ENCODE measurements at places on chromosomes 7 and 10. TPM values are rescaled to one million over a fixed set of nuclear protein-coding genes. Genes with fewer than 3 reads are reported as not detected.

ANKRD7 gene
- total RNA-seq: 0.64 TPM

CADPS2 gene
- 17.2 TPM for total RNA-seq

DNA sequence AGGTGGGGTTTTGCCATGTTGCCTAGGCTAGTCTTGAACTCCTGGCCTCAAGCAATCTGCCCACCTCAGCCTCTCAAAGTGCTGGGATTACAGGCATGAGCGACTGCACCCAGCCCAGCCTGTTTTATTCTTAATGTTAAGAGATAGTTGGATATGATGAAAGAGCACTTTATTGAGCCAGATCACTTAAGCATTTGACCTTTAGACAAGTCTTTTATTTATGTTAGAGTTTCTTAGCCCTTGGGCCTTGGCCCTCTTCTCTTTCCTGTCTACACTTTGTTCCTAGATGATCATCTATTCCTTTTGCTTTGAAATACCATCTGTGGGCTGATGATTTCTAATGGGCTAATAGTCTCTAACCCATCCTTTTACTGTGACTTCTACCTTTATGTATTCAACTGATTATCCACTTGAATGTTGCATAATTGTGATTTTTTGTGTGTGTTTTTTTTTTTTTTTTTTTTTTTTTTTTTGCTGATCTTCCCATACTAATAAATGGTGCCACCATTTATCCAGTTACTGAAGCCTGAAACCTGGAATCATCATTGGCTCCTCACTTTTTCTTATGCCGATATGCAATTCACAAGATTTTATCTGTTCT, 34.8 kb downstream of the BTRC start:
- peak; percentile 14 for DNase-seq

GRCh38 chr7:47330026-47330425, 251.9 kb downstream of the TNS3 start:
- DNase-seq: no peak

DNA sequence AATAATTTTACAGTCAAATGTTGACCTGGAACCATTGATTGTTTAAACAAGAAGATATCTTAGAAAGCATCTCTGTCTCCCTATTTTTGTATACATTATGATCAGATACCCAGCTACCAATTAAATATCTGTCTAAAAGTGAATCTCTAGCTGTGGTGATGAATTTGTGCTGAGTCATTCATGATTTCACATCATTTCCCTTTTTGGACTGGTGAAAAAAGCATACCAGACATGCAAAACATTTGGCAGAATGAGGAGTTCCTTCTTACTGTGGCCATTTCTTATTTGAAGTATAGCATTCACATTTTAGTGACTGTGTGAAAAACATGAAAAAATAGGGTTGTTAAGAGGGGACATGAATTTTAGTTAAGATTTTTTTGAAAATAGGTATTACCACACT, 98.0 kb upstream of the GATA3 start:
- peak; percentile 37 for DNase-seq

DNA sequence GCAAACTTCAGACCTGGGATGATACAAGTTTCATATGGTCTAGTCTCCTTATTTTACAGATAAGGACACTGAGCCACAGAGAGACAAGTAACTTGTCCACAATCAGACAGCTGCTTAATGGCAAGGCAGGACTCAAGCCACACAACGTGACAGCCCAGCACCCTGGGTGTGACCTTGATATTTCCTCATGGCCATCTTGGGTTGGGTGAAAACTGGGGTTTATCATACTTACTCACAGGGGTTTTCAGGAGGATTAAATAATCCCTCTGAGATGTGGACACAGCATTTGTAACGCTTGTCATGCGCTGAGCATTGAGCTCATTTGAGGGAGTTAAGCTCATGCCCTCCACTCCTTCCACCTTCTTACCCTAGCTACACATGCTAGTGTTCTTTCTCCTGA, 58.0 kb downstream of the ABLIM1 start:
- no peak for DNase-seq
